ENCODE measurements at places on chromosomes 4 and X.

DNA sequence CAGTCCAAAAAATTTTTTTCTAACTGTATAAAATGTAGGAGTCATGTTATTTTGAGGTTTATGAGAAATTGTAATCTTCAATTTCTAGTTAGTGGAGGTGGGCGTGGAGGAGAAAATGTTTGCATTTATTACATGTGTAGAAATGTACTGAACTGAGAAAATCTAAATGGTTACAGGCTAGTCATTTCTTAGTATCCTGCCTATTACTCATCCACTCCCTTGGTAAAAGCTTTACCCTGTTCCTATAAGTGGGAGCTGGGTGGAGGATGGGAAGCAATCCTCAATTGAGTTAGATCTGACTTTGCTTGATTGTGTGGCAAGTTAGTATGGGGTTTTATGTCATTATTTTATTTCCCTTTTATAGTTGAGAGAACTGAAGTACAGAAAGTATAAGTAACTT, 73.8 kb downstream of the POLA1 start:
- no peak for DNase-seq

DNA sequence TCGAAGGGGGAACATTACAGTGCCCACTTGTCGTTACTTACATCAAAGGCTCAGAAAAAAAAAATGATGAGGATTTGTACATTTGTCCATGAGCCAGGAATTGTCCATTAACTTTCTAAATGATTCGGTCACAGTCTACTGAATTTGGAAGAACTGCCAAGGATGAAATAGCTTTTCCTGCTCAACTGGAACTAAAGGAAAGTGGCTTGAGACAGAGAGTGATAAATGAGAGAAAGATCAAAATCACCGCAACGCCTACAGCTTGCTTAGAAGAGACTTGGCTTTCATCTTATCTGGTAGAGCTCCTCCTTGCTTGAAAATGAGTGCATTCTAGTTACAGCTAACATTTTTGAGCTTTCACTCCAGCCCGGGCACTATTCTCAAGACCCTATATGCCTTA, 55.5 kb upstream of the ADGRG2 start:
- no peak for DNase-seq

GRCh38 chr4:88101165-88101564, 57.3 kb downstream of the ABCG2 start:
- DNase-seq: no peak

GRCh38 chrX:74505437-74505836, 84.1 kb downstream of the SLC16A2 start:
- no peak for DNase-seq

DNA sequence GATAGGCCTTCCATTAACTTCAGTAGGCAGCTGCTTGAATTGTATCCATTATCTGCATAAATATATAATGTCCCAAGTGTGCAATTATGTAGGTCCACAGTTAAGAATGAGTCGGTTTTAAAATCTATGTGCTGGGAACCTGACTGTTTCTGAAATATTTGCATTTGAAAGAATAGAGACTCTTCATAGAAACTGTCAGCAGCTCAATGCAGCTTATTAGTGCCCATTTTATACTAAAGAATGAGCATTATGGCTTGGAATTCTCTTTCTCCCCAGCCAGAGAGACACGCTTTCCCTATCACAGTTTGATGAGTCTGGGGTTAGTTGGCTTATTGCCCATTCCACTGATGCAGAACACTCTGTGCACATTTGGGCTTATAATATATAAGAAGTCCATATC, 202.0 kb upstream of the PCDH7 start:
- DNase-seq: no peak

All from NCI-H1417 treated with DMSO at 0.1 percent for 48 hours (cell line).